Suppressor macrophage (primary cell): ENCODE measurements at places on chromosomes 7 and 10.

GRCh38 chr10:3624367-3624766, 160.6 kb downstream of the KLF6 start:
- no peak for DNase-seq

DNA sequence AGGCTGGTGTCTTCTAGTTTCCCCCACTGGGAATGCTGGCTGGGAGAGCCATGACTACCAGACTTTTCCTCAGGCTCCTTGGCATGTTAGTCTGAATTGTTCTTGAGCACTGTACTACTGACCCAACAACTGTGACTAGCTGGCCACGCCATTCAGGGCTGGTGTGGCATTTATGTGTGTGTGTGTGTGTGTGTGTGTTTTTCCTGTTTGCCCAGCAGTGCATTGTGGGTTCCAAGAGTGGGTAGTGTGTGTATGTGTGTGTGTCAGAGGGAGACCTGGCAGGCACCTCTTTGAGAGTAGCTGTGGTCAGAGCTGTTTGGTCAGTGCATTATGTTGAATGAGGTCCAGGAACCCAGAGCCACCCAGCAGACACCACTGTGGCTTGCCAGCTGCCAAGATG, 9.2 kb downstream of the PCBD1 start:
- no peak for DNase-seq

- peak; percentile 23 for DNase-seq
Measured at GRCh38 chr10:69842882-69843281, 41.2 kb downstream of the COL13A1 start.

GRCh38 chr10:59771162-59771807, 18.0 kb upstream of the MRLN start:
- DNase-seq: no peak

- no peak for DNase-seq
Measured at GRCh38 chr10:29394321-29394932, 105.6 kb downstream of the LYZL1 start.

DNA sequence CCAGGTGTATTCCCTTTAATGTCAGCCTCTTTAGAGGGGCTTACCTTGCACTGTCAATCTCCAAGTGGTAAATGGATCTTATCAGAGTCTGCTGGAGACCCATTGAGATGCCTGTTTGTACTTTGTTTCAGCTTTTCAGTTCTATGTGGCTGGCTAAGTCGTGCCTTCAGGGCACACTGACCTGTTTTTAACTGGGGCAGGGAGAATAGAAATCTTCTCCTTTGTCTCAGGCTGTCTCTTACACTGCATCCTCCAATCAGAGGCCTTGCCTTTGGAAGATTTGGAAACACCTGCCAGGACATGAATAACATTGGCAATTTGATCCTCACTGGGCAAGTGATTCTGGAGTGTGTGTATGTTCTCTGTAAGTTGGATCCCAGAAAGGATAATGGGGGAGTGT, 65.0 kb downstream of the POU6F2 start:
- DNase-seq: no peak

GRCh38 chr10:69847458-69847857, 45.8 kb downstream of the COL13A1 start:
- DNase-seq: no peak

GRCh38 chr7:13633857-13634256, 355.6 kb downstream of the ETV1 start:
- no peak for DNase-seq

GRCh38 chr7:80499350-80499953, 12.4 kb downstream of the GNAT3 start:
- DNase-seq: peak; percentile 81

- DNase-seq: peak; percentile 35
Measured at GRCh38 chr10:132255489-132256344, 52.0 kb downstream of the STK32C start.

DNA sequence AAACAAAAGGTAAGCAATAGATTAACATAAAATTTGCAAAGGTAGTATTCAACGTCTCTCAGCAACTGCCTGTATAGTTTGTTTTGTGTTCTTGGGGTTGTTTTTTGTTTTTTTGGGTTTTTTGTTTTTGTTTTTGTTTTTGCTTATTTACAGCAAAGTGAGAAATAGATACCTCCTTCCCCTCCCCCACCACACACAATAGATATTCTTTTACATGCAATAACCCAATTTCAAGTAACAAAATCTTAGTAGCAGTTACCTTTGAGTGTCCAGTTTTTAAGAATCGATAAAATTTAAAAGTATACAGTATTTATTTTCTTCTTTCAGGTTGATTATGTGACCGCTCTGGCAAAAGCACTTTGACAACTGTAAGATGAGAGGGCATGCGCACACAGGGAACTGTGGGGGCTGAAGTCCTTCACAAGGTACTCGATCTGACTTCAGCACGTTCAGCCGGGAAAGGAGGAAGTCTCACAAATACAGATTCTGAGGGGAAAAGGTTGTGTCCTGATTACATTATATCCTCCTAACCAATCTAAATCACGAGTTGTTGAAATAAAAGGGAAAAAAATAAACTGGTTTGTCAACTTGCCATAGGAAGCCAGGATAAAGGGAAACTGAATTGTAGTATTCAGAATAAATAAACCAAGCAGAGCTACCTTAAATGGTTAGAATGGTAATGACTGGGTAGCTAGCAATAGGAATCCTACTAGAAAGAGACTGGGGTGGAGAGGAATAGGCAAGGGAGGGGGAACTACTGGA, 47.8 kb downstream of the CPEB3 start:
- DNase-seq: peak; percentile 88

- no peak for DNase-seq
Measured at GRCh38 chr10:4296161-4296560, 511.2 kb upstream of the KLF6 start.

DNA sequence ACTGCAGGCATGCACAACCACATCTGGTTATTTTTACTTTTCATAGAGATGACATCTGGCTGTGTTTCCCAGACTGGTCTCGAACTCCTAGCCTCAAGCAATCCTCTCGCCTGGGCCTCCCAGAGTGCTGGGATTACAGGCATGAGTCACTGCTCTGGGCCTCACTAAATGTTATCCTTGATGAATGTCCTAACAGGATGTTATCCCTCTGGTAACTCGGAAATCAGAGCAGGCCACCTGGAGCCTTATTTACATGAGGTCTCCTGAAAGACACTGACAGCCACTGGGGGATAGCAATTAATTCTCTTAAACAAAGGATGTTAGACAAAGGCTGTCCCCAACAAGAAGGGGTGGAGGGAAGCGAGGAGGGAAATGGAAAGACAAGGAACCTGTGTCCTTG, 4.5 kb upstream of the ZNF438 start:
- DNase-seq: no peak

GRCh38 chr10:46250481-46250880, 36.3 kb upstream of the ANTXRL start:
- no peak for DNase-seq

DNA sequence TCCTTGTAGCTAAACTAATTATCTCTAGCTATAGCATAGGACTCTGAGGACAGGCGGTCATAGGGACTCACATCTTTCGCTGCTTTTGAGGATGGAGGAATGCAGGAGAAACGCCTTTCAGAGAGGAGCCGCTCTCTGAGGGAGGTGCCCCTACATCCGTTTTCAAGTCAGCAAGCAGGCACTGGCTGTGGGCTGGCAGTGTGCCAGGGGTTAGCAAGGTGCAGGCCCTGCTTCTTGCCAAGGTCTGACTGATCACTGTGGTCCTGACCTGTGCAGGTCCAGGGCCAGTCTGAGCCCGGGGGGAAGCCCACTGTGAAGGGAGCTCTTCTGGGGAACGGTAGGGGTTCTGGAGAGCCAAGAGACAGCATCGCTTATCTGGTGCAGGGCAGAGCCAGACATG, 89.4 kb downstream of the SH3PXD2A start:
- no peak for DNase-seq

DNA sequence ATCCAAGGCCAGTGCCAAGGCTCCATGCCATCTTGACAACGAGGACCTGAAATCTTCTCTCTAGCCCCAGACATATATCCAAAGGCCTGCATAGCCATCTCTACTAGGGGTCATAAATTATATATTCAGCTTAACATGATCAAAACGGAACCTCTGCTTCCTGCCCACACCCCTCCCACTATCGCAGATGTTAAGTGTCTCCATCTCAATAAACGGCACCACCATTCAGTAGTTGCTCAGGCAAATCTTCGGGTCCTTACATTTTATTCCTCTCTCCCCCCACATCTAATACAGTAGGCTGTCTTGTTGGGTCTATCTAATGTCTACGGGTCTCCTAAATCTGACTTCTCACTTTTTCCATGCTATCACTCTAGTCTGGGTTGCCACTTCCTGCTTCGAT, 201.1 kb upstream of the PLXNA4 start:
- DNase-seq: peak; percentile 4

DNA sequence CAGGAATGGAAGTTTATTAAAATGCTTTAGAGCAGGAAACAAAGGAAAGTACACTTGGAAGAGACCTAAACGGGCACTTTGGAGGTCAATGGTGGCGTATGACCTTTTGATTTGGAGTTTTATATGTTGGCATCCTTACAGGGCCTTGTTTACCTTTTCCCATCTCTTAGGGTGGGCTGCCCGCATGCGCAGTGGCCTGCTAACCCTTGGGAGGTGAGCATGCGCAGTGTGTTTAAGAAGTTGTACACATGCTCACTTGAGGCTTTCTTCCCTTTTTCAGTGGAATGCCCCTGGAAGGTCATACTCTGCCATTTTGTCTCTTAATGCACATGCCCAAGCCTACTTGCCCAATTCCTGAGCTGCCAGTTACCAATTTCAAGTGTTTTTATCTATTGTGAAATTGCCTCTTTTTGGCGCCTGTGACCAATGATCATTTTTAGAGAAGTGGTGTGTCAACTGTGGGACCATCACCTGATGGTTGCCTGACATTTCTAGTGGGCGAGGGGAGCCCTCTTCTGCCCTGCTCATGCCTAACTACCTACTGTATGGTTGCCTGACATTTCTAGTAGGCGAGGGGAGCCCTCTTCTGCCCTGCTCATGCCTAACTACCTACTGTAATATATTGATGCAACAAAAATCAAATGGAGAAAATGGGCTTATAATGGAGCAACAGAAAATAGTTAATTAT, 138.0 kb downstream of the PPP1R9A start:
- DNase-seq: peak; percentile 28

DNA sequence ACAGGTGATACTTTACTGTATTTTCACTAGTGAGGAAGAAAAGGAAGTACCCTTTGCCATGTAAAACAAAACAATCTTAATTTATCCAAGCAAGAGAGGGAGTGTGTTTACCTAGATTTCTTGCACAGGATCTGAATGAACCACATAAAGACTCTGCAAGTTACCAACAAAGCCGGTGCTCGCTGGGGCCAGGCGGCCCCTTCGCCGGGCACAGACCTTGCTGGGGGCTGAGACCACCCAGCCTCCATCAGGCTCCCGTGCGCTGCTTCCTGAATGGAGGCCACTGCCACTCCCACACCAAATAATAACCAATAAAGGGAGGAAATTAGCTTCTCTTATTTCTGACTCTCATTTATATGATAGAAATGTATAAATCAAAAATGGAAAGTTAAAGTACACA, 625.0 kb upstream of the ADARB2 start:
- no peak for DNase-seq

DNA sequence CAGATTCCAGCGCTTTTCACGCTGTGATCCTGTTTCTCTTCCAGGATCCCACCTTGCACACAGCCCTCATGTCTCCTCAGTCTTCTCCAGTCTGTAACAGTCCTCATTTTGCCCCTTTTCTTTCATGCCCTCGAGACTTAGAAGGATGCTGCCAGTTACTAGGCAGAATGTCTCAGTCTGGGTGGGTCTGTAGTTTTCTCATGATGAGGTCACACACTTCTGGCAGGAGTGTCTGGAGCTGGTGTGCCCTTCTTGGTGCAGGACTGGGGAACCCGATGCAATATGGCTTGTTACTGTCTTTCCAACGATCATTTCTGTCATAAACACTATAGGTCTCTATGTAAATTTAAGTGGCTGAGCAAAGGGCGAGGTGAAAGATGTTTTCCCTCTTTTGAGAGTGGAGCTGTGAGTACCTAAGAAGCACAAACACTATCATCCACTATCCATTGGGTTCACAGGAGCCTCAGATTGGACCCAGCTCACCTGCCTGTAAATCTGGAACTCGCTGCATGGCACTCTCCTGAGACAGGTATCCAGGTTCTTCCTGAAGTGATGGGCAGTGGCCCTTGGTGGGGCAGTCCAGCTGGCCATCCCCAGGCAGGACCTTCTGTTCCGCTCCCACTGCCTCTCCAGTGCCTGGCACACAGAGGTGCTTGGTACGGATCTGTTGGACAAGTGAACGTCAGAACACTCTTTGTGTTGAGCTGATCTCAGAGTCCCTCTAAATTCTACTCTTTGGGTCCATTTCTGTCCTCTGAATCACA, 64.3 kb upstream of the ZNF32 start:
- no peak for DNase-seq

DNA sequence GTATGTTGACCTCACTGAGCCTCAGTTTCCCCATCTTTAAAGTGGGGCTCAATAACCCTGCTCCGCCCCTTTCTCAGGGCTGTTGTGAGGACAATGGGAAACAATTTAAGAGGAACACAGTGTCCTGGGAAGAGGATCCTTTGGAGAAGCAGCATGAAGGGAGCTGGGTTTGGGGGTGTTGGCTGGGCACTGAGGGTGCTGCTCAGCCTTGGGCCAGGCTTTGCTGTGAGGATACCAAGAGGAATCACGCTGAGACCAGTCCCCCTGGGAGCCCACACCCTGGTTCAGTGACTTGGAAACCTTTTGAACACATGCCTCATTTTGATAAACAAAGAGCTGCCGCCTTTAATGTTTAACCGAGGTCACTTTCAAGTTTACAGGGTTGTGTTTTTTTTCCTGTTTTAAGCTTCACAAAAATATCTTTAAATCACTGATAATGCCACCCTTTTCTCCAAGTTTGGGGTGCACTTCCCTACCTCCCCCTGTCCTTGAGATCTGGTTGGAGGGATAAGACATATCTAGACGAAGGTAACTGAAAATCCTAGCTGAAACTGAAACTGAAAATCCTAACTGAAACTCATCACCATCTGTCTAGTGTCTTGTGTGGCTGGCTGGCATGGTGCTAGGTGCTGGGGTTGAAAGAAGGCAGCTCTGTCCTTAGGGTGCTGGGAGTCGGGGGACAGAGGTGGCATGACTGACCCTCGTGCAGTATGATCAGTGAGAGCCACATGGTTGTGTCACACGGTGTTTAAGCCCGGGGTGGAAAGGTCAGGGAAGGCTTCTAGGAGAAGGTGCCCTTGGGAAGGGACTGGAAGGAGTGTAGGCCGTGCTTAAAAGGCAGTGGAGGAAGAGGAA, 27.7 kb downstream of the ZNF775 start:
- no peak for DNase-seq

DNA sequence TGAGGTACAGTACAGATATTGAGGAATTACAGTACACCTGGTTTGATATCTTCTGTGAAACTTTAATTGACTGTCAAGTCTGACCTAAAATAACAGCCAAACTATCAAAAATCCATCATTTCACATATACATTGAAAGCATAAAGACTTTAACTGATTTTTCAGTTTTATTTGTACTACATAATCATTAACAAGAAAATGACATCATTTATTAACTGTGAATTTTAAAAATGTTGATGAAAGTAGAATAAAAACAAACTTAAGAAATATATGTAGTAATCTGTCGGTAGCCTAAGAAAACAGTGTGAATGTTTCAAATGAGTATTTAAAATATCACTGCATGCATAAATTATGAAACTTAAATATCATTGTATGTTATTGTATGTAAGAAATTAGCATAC, 836.7 kb upstream of the GHITM start:
- no peak for DNase-seq

- DNase-seq: no peak
Measured at GRCh38 chr7:129514683-129515082, 12.4 kb downstream of the SMKR1 start.

- peak; percentile 64 for DNase-seq
Measured at GRCh38 chr10:125146791-125147579, 13.4 kb downstream of the CTBP2 start.
